ENCODE measurements at places on chromosomes 3 and 15.

DNA sequence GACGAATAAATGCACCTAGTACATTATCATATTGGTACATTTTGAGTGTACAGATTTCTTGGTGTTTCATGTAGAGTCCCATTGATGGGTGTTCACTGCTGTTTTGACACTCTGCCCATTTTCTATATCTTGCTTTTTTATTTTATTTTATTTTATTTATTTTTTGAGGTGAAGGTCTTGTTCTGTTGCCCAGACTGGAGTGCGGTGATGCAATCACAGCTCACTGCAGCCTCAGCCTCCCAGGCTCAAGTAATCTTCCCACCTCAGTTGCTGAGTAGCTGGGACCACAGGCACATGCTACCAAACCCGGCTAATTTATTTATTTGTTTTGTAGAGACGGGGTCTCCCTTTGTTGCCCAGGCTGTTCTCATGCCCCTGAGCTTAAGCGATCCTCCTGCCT, 44.2 kb downstream of the DNAJC13 start:
- H3K4me3 ChIP-seq, result no peak overlapping the region
- H3K27ac ChIP-seq, result no peak overlapping the region
- no peaks in the 10 kb centered on the region for H3K27me3 ChIP-seq
- no peaks in the 10 kb centered on the region for H3K4me1 ChIP-seq
- DNase-seq, result no peak
- no peaks in the 10 kb centered on the region for H3K36me3 ChIP-seq

GRCh38 chr15:96047255-96047931, 283.1 kb upstream of the NR2F2 start:
- no peaks in the 10 kb centered on the region for H3K36me3 ChIP-seq
- no peak overlapping the region for H3K4me3 ChIP-seq
- H3K27me3 ChIP-seq, result no peaks in the 10 kb centered on the region
- peak overlapping the region; percentile 31 for H3K27ac ChIP-seq

DNA sequence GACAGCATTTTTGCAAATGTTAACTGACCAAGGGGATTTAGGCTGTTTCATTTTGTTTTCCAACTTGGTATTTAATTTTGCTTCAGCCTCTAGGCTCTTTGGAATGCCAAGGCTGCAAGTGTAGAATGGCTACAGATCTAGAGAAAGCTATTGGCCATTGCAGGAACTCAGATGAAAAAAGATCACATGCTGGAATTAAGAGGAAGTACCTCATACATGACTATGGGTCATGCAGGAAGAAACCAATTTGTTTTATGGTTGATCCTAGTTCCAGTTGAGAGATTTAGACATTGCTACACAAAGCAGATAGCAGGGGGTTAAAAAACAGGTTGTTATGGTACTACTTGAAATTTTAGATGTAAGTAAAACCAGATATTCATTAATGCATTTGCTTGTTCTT, 12.7 kb upstream of the CLDN16 start:
- DNase-seq, result no peak
- peaks cover 67% of the 10 kb centered on the region for H3K4me1 ChIP-seq
- no peak overlapping the region for H3K27ac ChIP-seq
- H3K4me3 ChIP-seq, result no peak overlapping the region

DNA sequence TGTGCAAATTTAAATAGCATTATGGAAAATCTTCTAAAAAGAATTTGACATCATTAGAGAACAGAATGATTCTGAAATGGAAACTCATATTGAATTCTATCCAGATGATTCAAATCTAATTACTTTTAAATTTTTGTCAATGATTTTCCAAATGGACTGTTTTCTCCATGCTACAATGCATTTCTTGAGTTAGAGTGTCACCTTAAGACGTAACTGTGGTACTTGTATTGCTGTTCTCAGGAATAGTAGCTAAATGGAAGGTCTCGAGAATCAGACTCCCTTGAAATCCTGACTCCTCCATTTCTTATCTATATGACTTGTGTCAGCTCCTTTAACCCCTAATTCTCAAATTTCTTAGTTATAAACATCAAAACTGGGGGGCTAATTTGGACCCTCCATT, 102.3 kb downstream of the P2RY1 start:
- H3K27ac ChIP-seq, result no peak overlapping the region
- H3K27me3 ChIP-seq, result no peaks in the 10 kb centered on the region

GRCh38 chr3:108021533-108021932, 69.3 kb downstream of the CD47 start:
- H3K4me1 ChIP-seq, result peaks cover 37% of the 10 kb centered on the region
- no peak overlapping the region for H3K27ac ChIP-seq
- no peaks in the 10 kb centered on the region for H3K27me3 ChIP-seq

GRCh38 chr15:35669432-35670045, 123.6 kb upstream of the DPH6 start:
- no peaks in the 10 kb centered on the region for H3K4me1 ChIP-seq
- H3K27ac ChIP-seq, result no peak overlapping the region
- no peaks in the 10 kb centered on the region for H3K27me3 ChIP-seq
- no peak for DNase-seq
- H3K36me3 ChIP-seq, result no peaks in the 10 kb centered on the region

DNA sequence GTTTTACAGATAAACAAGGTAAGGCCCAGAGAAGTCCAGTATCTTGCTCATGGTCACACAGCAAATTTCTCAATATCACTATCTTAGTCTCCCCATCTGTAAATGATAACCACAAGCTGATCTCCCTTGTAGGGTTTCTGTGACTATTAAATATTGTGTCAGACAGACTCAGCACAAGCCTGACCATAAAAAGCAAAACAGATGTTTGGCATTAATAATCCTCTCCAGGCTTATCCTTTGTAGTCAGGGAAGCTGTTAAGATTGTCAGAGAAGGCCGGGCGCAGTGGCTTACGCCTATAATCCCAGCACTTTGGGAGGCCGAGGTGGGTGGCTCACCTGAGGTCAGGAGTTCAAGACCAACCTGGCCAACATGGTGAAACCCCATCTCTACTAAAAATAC, 173.2 kb upstream of the PRICKLE2 start:
- H3K27me3 ChIP-seq, result no peaks in the 10 kb centered on the region
- peak overlapping the region; percentile 36 for H3K27ac ChIP-seq
- H3K4me1 ChIP-seq, result no peaks in the 10 kb centered on the region
- H3K36me3 ChIP-seq, result no peaks in the 10 kb centered on the region

GRCh38 chr3:144650380-144650779, 678.8 kb downstream of the DIPK2A start:
- H3K4me1 ChIP-seq, result no peaks in the 10 kb centered on the region
- H3K27ac ChIP-seq, result no peak overlapping the region
- H3K36me3 ChIP-seq, result no peaks in the 10 kb centered on the region
- no peak for DNase-seq

- no peak overlapping the region for H3K27ac ChIP-seq
- no peak overlapping the region for H3K4me3 ChIP-seq
- H3K4me1 ChIP-seq, result peaks cover 11% of the 10 kb centered on the region
- no peak for DNase-seq
- no peaks in the 10 kb centered on the region for H3K36me3 ChIP-seq
Measured at GRCh38 chr3:15500107-15500724, 21.3 kb downstream of the COLQ start.

- H3K36me3 ChIP-seq, result no peaks in the 10 kb centered on the region
- H3K27ac ChIP-seq, result no peak overlapping the region
- no peak overlapping the region for H3K4me3 ChIP-seq
- H3K4me1 ChIP-seq, result no peaks in the 10 kb centered on the region
- DNase-seq, result no peak
Measured at GRCh38 chr3:43080726-43081568, 24.9 kb downstream of the POMGNT2 start.

GRCh38 chr15:70833861-70834765, 19.8 kb downstream of the LARP6 start:
- peaks cover 21% of the 10 kb centered on the region for H3K36me3 ChIP-seq
- no peak for DNase-seq
- peak overlapping the region; percentile 4 for H3K27ac ChIP-seq
- no peak overlapping the region for H3K4me3 ChIP-seq
- no peaks in the 10 kb centered on the region for H3K27me3 ChIP-seq

DNA sequence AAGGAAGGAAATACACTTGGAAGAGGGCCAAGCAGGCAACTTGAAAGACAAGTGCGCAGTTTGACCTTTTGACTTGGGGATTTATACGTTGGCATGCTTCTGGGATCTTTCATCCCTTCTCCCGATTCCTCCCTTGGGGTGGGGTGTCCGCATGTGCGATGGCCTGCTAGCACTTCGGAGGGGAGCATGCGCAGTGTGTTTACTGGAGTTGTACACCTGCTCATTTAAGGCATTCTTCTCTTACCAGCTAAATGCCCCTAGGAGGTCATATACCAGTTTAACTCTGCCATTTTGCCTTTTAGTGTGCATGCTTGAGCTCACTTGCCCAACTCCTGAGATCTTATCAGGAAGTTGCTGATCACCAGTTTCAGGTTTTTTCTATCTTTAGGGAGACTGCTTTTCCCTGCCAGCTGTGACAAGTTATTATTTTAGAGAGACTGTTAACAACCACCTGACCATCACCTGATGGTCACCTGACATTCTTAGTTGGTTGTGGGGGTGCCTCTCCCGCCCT, 63.5 kb downstream of the BFSP2 start:
- no peaks in the 10 kb centered on the region for H3K27me3 ChIP-seq
- H3K4me1 ChIP-seq, result peaks cover 16% of the 10 kb centered on the region
- DNase-seq, result no peak
- H3K36me3 ChIP-seq, result no peaks in the 10 kb centered on the region

DNA sequence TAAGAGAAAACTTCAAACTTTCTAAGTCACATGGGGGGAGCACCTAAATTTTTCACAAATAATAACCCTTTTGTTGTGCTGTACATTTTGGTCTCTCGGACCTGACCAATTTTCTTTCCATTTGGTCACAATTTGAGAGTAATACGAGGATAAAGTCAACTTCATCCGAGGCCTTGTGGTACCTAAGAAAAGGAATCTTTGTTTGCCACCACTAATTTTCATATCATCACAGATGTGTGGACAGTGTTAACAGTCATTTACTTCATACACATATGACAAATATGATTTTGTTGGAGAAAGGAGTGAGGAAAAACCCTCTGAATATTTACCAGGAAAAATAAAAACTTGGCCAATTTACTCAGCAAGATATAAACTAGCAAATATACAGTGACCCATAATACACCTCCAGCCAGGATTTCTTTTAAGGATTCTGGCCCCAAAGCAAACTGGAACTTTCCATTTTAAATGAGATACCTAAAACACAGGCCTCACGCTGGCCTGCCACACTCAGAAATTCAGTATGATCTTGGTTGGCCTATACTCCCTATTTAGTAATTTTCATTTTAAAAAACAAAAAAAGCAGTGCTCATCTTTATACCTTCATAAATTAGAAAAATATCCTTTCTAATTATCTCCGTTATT, 40.7 kb downstream of the VGLL4 start:
- H3K4me1 ChIP-seq, result peaks cover 25% of the 10 kb centered on the region
- DNase-seq, result no peak
- H3K27me3 ChIP-seq, result no peaks in the 10 kb centered on the region
- no peak overlapping the region for H3K27ac ChIP-seq

GRCh38 chr15:51227940-51228732, 110.3 kb downstream of the CYP19A1 start:
- H3K27ac ChIP-seq, result no peak overlapping the region
- H3K4me1 ChIP-seq, result peaks cover 4% of the 10 kb centered on the region
- H3K27me3 ChIP-seq, result no peaks in the 10 kb centered on the region
- DNase-seq, result no peak
- H3K36me3 ChIP-seq, result no peaks in the 10 kb centered on the region
- no peak overlapping the region for H3K4me3 ChIP-seq

DNA sequence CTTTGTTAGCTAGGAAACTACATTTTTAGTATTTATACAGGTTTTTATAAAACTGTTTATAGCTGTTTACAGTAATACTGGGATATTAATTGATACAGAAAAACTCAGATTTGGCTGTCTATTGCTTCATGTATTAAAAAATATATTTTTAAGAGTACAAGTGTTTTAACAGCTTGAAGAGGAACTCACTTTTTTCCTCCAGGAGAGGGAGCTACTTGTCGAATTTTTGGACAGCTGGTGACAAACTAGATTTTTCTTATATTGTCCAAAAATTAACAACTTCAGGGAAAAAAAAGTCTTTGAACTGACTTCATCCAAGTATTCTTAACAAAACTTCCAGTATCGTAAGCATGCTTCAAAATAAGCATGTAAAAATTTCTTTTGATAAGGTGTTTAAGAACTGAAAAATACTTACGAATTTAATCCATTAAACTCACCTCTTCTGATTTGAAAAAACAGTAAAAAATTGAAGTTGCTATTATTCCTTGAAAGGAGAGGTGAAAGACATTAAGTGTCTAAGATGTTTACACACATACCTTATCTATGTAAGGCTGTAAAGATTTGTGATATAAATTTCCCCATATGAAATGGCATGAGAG, 4.0 kb downstream of the DIPK2A start:
- DNase-seq, result no peak
- H3K4me1 ChIP-seq, result peaks cover 18% of the 10 kb centered on the region
- H3K27me3 ChIP-seq, result no peaks in the 10 kb centered on the region

GRCh38 chr3:26029321-26029720, 239.4 kb downstream of the OXSM start:
- H3K27ac ChIP-seq, result no peak overlapping the region
- no peak overlapping the region for H3K4me3 ChIP-seq
- H3K27me3 ChIP-seq, result no peaks in the 10 kb centered on the region
- no peaks in the 10 kb centered on the region for H3K4me1 ChIP-seq

DNA sequence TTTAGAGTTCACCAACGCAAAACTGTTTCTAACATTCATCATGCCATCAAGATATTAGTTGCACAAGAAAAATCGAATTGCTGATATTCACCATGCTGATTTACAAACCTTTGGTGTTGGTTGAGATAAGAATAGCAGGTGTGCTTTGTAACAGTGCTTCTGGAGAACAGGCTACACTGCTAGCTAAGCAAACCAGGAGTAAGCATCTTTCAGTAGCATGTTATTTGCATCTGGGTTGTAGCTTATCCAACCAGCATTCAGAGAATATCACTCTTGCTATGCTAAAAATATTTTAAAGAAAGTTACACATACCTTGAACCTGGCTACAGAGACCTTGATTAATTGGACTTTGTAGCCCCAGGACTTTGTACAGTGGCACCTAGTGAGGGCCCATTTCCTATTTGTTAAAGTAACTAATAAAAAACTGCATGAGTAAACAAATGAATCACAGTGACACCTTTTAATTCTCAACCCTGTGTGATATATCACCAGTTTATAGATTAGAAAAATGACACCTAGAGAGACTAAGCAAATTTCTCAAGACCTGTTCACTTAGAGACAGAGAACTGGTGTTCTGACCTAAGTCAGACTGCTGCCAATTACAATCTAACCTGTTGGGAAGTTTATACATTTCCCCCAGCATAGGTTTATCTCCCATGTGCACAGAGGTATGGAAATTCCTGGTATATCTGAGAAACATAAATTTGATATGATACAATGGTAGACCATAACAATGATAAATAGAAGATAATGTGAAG, 435.5 kb upstream of the TGFBR2 start:
- H3K27me3 ChIP-seq, result no peaks in the 10 kb centered on the region
- H3K4me3 ChIP-seq, result no peak overlapping the region
- H3K27ac ChIP-seq, result no peak overlapping the region
- H3K4me1 ChIP-seq, result no peaks in the 10 kb centered on the region

GRCh38 chr15:90002428-90002844, 1.3 kb downstream of the ZNF710 start:
- H3K27me3 ChIP-seq, result no peaks in the 10 kb centered on the region
- H3K27ac ChIP-seq, result peak overlapping the region; percentile 97
- DNase-seq, result no peak
- H3K4me1 ChIP-seq, result peaks cover 56% of the 10 kb centered on the region
- H3K4me3 ChIP-seq, result peak overlapping the region; percentile 90
- no peaks in the 10 kb centered on the region for H3K36me3 ChIP-seq

Data from esophagus squamous epithelium (tissue), 5 donors.